ENCODE measurements at places on chromosomes 2 and 18.

DNA sequence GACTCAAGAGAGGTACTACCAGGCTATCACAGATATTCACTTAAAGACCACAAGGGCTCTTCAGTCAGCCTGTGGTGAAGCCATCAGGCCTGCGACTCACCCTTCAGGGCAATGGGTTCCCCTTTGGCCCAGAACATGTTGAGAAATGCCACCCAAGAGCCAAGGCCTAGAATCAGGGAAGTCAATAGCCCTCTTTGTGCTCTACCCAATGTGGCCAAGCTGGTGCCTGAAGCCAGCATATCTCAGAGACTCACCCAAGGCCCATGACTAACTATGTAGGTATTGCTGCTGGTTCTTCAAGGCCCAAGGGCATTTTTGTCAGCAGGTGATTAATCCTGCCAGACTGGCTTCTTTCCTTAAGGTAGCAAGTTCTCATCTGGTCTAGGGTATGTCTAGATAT, 338.9 kb upstream of the SETBP1 start:
- DNase-seq: no peak

DNA sequence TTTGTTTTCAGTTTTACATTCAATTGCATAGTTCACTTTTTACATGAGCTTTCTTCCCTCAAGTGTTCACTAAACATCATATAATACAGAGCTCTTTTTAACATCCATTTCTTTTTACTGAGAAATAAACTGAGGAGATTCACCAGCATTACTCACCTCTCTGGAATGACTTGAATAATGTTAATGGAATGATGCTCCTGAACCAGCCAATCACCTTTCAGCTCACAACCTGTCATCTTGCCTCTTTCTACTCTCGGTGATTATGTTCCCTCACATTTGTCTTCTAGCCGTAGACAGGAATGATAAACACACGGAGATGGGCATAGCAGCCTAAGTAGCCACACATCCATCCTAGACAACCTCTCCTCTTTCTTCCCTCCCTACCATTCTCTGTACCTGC, 301.7 kb downstream of the PAX3 start:
- no peak for DNase-seq

GRCh38 chr2:107362993-107363392, 463.7 kb upstream of the RGPD4 start:
- no peak for DNase-seq

DNA sequence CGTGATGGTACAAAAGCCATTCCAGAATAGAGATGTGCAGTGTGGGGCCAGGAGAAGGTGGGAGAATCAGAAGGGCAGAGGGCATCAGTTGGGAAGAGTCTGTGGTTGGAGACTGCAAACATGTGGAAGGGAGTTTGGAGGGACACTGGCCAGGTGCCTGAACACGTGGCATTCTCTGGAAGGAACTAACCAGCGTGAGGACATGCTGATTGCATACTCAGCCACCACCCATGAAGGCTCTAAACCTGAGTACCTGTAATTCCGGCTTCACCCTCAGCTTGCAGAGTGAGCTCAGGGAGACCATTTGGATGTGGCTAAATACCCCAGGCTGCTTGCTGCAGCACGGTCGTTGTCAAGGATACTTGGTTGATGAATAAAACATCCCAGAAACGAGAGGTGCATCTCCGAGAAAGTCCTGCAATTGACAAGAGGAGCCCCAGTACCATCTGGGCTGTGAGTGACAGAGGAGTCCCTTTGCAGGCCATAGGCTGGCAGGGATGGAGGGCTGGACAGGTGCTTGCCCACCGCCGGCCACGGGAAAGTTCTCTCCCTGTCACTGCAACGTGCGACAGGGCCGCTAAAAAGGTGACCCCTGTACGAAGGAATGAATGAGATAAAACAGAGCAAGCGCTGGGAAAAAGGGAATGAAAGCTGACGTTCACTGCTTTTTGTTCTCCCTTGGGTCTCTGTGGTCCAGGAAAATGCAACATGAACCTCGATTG, 5.0 kb downstream of the ACKR3 start:
- DNase-seq: no peak

DNA sequence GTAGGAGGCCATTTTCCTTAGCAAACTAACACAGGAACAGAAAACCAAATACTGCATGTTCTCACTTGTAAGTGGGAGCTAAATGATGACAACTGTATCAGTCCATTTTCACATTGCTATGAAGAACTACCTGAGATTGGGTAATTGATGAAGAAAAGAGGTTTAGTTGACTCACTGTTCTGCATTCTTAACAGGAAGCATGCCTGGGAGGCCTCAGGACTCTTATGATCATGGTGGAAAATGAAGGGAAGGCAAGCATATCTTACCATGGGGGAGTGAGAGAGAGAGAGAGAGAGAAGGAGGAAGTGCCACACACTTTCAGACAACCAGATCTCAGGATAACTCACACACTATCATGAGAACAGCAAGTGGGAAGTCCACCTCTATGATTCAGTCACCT, 105.3 kb downstream of the PARD3B start:
- DNase-seq: no peak

GRCh38 chr2:217166241-217166850, 306.5 kb upstream of the TNP1 start:
- DNase-seq: no peak

DNA sequence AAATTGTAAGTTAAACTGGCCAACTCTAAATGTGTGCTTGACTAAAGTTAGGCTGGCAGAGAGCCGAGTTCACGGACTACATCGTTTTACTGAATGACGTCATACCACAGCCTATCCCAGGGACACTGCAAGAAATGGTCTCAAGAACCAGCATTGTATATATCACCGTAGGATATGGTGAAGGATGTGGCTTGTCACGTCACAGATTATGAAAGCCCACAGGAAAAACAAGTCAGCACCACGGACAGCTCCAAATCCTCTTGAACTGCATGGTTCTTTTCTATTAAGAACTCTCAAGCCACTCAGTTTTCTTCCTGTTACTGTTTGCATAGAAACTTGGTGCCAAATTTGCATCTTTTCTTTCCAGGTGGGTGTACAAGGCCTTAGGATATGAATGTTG, 85.1 kb upstream of the ACAA2 start:
- no peak for DNase-seq

- DNase-seq: no peak
These were observed 286.9 kb downstream of the MEIS1 start for GRCh38 chr2:66721776-66722175.

- DNase-seq: no peak
These were observed 323.4 kb upstream of the UBE2E3 start for GRCh38 chr2:180657054-180657453.

DNA sequence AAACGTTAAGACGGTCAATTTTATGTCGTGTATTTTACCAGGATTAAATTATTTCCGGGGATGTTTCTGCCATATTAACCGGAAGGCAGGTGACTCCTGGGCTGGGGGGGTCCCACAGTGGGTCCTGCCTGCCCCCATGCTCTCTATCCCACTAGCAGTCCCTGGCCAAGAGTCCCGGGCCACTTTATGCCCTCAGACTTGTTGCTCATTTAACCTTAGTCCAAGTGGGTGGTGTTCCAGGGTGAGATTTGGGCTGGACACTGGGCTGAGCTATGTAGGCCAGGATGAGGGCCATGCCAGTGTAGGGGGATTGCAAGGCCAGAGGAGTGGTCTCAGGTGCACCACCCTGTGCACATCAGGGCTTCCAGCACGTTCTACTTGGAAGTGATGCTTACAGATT, 24.1 kb downstream of the TWIST2 start:
- DNase-seq: no peak

GRCh38 chr2:233700028-233700635, 7.4 kb downstream of the UGT1A6 start:
- DNase-seq: no peak

GRCh38 chr2:55268288-55268906, 634 bp downstream of the MTIF2 start:
- DNase-seq: no peak

- no peak for DNase-seq
These were observed 18.2 kb upstream of the CALCRL start for GRCh38 chr2:187466129-187466792.

GRCh38 chr2:175478096-175478768, 296.7 kb upstream of the ATP5MC3 start:
- no peak for DNase-seq
